Adipocyte (in vitro differentiated cells): ENCODE measurements at places on chromosomes 16 and 17.
A peak's percentile ranks its signal among the peaks of the same experiment; 100 is the strongest.

- DNase-seq = peak; percentile 69
Observed at GRCh38 chr17:14672830-14673229, 371.9 kb downstream of the HS3ST3B1 start.

DNA sequence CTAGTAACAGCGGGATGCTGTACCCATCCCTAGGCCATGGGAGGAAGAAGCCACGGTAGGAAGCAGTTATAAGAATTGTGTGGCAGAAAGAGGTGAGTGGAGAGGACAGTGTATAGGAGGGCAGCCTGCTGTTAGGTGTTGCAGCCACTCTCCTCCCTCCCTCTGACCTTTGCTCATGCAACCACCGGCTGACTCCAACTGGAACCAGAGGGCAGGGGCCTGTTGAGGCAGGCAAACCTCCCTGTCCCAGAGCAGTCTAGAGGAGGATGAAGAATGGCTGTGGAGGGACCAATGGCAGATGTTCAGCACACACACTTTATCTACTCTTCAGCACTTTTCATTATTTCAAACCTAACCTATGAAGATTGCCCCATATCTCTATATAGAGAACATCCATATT, 2.2 kb downstream of the TXNL4B start:
- no peak for DNase-seq

- DNase-seq = no peak
Observed at GRCh38 chr17:27920569-27920968, 27.4 kb upstream of the LYRM9 start.

GRCh38 chr17:82178499-82179261, 34.0 kb downstream of the CCDC57 start:
- no peak for DNase-seq

DNA sequence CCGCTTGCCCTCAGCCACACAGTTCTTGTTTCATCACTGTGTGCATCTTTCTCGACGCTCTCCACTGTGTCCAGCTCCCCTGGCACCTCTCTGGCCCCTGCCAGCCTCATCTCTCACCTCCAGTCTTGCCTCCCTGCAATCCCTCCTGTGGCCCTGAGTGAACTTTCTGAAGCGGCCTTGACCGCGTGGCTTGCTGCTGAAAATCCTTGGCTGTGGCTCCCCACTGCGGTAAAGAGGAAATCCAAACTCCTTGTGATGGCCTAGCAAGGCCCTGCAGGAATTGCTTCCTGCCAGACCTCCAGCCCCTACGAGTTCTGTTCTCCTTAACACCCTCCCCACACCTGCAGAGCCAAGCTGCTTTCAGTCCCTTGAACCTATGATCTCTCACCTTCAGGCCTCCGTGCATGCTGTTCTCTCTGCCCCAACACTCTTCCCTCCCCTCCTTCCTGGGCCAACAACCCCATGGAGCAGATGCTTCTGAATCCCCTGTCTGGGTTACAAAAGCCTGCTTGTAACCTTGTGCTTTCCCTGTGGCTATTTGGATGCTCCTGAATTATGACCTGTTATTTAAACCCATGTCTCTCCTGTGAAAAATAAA, 33.6 kb upstream of the BRD7 start:
- no peak for DNase-seq

DNA sequence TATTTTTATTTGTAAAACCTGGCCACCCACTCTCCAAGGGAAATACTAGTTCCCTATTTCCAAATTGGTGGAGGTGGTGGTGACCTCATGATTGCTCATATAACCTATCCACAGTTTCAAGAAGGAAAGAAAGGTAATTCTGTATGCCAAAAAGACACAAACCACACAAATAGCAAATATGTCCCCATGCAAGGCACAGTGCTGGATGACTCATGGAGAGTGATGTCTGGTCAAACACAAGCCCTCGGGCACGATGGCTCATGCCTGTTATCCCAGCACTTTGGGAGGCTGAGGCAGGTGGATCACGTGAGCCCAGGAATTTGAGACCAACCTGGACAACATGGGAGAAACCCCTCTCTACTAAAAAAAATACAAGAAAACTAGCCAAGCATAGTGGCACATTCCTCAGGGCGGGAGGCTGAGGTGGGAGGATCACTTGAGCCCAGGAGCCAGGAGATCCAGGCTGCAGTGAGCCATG, 64.2 kb downstream of the GNA13 start:
- peak; percentile 47 for DNase-seq
